ENCODE measurements at places on chromosomes 1 and 21. TPM values are rescaled to one million over a fixed set of nuclear protein-coding genes. Genes with fewer than 3 reads are reported as not detected.

Gene RGS7
- 2.3 TPM for total RNA-seq

Gene BCL2L15
- 0.33 TPM for total RNA-seq

Gene COL16A1
- 0.86 TPM for total RNA-seq

Gene BTBD19
- total RNA-seq: 32.7 TPM

Gene PLXNA2
- total RNA-seq: 171 TPM

Data from vein endothelial cell (primary cell).